ENCODE measurements at places on chromosomes 6 and 20.

DNA sequence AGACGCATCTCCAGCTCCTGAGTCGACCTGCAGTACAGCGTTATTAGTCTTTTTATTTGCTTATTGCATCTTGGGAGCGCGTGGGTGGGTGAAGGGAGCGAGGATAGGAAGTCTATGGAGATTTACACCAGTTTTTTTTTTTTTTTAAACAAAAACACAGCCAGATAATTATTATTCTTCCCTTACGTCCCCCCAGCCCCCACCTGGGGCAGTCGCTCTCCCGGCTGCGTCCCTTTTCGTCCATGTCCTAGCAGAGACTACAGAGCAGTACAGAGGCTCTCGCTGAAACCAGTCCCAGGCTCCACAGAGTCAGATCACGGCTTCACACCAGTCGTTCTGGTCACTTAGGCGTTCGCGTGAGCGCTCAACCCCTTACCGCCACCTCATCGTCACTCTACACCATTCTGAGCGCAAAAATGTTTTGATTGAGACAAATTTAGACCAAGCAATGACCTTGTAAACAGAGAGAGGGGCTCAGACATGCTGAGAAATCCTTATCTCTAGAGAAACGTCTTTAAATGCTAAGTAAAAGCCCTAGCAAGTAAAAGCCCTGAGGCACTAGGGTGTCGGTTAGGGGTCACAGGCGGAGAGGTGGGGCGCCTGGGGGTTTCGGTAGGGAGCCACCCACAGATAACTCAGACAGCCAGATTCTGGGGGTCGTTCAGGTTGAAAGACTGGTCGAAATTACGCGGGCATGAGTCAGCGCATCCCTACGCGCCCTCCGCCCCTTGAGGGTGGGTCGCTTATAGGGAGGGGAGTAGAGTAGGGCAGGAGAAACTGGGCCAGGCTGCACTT, 975 bp upstream of the PPT2 start:
- no peak for DNase-seq

DNA sequence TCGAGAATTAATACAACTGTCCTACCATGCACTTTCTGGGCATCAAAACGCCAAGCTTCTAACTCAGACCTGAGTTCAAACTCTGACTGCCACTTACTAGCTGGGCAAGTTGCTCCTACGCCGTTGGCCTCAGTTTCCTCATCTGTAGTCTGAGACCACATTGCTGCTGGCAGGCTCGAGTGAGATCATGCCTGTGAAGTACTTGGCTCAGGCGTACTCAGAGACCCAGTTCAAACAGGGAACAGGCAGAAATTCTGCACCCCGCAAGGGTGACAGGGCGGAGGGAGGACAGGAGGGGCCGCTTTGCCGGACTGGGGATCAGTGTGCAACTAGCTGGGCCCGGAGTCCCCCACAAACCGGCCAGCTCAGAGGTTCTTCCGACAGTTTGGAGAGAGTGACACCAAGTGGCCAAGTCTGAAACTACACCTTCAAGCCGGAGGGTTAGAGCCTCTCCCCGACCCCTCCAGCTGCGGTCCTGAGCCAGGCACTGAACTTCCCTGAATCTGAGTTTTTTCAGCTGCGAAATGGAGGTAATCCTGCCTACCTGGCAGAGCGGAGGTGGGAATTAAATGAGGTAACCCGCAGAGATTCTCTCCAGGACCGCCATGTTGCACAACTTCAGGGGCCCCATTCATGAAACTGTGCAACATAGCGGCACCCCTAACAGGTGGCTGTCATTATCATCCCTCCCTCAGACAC, 46.0 kb upstream of the PTPN1 start:
- peak; percentile 67 for DNase-seq

GRCh38 chr6:52712136-52712535, 41.2 kb downstream of the TMEM14A start:
- no peak for DNase-seq

GRCh38 chr6:43509984-43510826, at the start of gene LRRC73:
LRRC73 (minus strand) TSS chr6:43510346; CDS start chr6:43509785, 561 bp downstream.
- DNase-seq = peak; percentile 63

GRCh38 chr6:39695447-39695846, 29.8 kb downstream of the KIF6 start:
- no peak for DNase-seq

DNA sequence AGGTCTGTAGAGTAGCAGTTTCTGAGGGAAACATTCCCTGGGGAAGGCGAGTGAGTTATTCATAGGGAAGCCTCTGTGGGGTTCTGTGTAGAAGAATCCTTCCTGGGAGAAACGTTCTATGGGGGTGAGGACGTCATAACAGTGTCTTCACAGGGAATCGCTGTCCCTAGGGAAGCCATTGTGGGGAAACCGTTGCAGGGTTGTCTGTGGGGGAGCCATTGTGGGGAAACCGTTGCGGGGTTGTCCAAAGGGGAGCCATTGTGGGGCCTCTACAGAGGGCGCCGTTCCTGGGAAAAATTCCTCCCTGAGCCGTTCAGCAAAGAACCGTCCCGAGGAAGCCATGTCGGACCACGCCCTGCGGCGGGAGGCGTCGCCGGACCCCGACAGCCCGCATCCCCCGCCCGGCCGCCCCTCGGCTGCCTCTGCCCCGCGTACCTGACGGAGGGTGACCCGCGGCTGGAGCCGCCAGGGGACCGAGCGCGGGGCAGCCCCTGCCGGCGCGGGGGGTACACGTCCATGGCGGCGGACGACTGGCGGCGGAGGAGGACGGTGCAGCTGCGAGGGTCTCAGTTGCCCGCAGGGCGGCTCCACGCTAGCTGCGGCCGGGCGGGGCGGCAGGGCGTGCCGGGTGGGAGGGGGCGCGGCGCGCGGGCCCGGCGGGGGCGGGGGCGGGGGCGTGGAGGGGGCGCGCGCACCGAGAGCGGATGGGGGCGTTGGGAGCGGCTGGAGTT, at the start of gene DNAAF9:
Gene DNAAF9, minus strand, starts transcription at position 630 of the 731 bp plus-strand sequence. Its CDS starts 112 bp downstream, at position 518.
- peak; percentile 60 for DNase-seq

DNA sequence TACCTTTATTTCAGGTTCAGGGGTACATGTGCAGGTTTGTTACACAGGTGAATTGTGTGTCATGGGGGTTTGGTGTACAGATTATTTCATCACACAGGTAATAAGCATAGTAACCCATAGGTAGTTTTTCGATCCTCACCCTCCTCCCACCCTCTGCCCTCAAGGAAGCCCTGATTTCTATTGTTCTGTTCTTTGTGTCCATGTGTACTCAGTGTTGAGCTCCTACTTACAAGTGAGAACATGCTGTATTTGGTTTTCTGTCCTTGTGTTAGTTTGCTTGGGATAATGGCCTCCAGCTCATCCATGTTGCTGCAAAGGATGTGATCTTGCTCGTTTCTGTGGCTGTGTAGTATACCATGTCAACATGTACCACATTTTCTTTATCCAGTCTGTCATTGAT, 66.0 kb downstream of the STK4 start:
- no peak for DNase-seq

DNA sequence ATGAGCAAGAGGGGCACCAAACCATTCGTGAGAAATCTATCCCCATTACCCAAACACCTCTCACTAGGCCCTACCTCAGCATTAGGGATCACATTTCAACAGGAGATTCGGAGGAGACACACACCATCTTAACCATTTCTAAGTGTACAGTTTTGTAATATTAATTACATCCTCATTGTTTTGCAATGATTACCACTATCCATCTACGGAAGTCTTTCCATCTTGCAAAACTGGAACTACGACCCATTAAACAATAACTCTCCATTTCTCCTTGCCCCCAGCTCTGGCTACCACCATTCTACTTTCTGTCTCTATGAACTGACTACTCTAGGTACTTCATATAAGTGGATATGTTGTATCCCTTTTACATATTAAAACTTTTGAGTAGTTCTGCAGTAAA, 20.1 kb downstream of the ACOT13 start:
- no peak for DNase-seq

DNA sequence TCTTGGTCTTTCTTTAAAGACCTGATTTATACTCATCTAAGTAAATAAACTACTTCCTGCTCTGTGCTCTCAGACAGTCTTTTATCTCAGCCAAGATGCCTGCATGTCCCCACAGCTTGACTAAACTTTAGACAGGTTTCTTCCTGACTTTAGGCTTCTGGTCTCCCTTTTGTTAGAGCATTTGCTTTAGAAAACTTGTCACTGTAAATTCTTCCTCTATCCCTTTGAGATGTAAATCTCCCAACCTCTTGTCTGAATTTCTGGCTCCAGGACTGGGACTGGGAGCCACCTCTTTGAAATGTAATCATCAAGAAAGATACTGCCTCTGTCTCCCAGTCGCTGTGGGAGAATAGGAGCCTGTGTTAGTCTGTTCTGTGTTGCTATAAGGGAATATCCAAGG, 739.9 kb downstream of the C6orf118 start:
- no peak for DNase-seq

- DNase-seq = no peak
These were observed at the start of gene NR2E1 for GRCh38 chr6:108165714-108166663. NR2E1 (plus strand) TSS chr6:108166022; CDS start chr6:108166766, 744 bp downstream.

DNA sequence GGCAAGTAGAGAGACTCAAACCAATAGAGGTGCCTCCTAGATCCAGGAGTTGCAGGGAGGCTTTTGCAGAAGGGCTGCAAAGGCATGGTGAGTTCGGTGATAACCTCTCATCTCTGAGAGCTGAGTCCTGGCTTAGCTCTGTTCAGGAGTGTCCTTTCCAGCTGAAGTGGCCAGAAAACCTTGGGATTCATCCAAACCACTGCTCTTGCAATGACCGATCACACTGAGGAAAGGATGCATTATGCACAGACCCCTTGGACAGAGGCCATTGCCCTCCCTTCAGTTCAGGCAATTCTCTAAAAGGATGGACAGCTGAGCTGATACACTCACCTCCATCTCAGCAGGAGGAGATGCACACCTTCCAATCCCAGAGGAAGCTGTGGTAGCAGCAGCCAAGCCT, 158.8 kb upstream of the ENPP5 start:
- DNase-seq = no peak

GRCh38 chr20:41468994-41469600, 102.5 kb upstream of the EMILIN3 start:
- DNase-seq = no peak

DNA sequence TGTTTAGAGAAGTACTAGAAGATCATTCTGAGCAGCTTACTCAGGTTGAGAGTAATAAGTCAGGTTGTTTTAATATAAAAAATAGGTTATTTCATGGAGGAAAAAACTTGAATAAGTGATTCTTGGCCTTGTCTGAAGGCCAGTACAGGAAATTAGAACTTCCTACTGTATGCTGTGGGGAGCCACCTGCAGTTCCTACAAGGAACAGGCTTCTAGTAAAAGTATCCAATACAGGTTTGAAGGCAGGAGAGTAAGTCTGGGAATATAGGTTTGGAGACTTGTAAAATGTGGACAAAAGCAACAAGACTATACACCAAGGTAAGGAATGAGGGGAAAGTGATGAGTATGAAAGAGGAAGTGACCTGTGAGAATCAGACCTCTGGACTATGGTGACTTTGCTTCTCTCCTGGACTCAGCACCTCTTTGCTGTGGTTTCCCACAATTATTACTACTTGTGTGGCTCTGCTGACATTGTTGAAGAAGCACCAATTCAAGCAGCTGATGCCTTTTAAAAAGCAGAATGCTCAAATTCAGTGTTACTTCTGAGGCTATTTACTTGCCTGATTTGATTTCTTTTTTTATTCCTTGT, 278.6 kb downstream of the TBC1D7 start:
- DNase-seq = no peak

GRCh38 chr6:110549277-110549676, 72.9 kb upstream of the SLC22A16 start:
- DNase-seq = no peak

DNA sequence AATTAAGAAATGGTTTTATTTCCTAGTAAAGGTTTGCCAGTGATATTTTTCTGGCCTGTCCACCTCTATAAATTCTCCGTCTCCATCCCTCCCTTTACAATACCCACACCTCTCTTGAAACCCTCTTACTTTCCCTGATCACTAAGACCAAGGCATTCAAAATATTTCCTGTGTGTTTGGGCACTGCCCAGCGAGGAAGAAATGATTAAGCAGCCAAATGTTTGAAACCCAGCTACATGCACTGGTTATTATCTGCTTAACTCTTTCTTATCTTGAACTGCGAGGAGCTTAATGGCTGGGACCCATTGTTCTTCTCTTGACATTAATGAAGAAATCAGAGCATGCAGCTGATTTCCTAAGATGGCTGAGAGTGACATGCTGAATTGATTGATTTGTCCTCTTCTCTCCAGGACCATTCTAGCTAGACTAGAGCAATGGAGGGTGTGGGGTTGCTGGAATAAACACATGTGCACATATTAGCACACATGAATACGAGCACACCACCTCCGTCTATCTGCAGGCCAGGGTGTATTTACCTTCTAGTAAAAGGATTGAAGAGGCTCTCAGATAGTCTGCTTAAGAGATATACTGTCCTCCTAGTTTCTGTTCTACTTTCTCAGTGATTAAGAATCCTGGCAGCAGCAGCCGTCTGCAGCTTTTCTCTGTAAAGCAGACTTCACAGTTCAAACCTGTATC, 46.1 kb upstream of the PRDM1 start:
- no peak for DNase-seq

DNA sequence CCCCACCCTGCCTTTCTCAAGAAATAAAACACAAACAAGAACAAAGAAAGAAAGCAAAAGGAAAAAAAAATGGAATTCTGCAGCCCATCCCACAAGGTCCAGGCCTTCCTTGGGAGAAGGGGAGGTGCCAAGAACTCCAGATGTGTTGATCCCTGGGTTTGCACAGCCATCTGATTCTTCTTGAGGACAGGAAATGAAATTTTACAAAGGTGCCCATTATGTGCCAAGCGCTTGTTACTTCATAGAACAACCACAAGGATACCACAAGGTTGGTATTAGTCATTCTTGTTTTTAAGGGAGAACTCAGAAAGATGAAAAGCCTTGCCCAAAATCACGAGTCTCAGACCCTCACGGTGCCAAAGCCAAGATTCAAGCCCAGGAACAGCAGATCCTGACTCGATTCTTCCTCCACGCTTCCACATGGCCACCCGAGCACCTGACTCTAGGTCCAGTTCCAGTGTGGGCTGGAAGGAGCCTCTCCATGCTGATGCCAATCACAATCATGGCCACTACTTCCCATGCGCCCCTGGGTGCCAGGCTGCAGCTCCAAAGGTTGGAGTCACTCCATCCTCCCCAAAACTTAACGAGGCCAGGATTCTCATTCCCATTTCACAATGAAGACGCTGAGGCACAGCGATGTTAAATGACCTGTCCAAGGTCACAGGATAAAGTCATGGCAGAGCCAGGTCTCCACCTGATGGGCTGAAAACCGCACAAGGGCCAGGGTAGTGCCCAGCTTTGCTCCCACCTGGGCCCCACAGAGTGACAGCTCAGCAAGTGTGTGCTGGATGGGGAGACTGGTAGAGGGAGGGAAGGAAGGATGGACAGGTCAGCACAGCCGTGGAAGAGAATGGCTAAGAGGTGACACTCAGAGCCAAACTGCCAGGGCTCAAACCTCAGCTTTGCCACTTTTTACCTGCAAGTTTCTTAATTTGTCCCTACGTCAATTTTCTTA, 66.7 kb upstream of the TOP1 start:
- no peak for DNase-seq

DNA sequence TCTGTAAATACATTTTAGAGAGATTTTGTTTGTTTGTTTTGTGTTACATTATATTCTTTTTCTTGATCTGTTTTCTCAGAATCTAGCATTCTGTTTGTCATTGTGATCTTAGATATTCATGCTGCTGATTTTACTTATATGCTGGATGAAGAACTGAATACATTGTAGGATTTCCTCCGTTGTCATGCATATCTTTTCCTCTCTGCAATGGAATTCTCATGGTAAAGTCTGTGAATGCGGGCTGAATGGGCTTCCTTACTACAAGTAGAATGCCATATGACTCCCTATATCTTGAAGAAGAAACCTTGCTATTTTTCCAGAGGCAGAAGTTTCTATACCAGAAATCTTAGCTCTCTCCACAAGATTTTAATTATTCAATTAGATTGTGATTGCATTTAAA, 2.4 kb upstream of the DEFB114 start:
- no peak for DNase-seq

- no peak for DNase-seq
These were observed 35.4 kb upstream of the ANGPT4 start for GRCh38 chr20:951384-952169.

- DNase-seq = no peak
These were observed 983 bp upstream of the KCNQ5 start for GRCh38 chr6:72620871-72621290.

Measured in CD4-positive, alpha-beta T cell treated with Interleukin-4 for 4 hours (primary cell).